ENCODE measurements at places on chromosomes 12 and 14. TPM values are rescaled to one million over a fixed set of nuclear protein-coding genes. Genes with fewer than 3 reads are reported as not detected.

DNA sequence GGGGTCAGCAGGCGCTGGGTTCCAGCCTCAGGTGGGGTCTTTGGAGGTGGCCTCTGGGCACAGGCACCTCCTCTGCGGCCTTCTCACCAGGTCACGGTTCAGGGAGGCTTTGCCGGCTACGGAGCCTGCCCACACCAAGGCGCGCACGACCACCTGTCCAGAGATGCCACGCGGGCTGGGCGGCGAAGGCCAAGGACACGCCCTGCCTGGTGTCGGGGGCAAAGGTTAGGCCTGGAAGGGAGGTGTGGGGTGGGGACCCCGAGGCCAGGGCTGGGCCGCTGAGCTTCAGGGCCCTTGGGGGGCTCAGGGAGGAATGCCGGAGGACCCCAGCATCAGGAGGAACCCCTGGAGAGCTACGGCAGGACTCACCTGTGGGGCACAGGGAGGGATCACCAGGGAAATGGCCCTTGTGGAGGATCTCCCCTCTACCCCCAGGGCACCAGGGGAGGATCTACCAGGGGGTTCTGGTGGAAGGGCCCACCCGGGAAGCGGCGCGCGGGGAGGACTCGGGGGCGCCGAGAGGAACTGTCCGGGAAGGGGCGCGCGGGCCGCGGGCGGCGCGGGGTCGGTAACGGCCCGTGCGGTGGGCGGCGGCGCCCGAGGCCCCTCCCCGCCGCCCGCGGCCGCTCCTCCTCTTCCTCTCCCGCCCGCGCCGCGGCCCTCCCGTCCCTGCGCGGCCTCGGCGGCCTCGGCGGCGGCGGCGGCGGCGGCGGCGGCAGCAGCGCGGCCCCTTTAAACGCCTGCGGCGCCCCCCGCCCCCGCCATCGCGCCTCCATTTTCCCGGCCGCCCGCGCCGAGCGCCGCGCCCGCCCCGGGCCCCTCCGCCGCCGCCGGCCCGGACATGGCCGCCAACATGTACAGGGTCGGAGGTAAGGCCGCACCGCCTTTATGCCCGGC, at the start of gene MTA1:
Gene MTA1 (plus strand): TSS at position 633 of the 897 bp plus-strand sequence. CDS start 209 bp downstream, at position 842.
- no peak for DNase-seq

GRCh38 chr12:131793243-131794022, 34.8 kb upstream of the MMP17 start:
- no peak for DNase-seq

Gene HOXC12
- not detected for total RNA-seq

DNA sequence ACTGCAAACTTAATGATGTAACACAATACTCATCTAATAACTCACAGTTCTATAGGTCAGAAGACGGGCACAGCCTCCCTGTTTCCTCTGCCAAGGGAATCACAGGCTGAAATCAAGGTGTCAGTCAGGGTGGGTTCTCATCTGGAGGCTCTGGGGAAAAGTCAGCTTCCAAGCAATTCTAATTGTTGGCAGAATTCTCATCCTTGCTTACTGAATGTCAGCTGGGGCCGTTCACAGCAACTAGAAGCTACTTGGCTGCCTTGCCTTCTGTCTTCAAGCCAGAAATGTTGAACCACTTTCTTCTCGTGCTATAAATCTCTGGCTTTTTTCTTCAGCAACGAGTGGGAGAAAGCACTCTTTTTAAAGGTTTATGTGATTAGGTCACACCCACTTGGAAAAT, 80.1 kb upstream of the PDZRN4 start:
- DNase-seq = no peak

Gene CS
- total RNA-seq = 110 TPM

- DNase-seq = no peak
These were observed 45.5 kb downstream of the ZFP36L1 start for GRCh38 chr14:68747393-68747792.

GRCh38 chr14:52355526-52355925, 41.4 kb downstream of the PTGER2 start:
- no peak for DNase-seq
